Jurkat, Clone E6-1 (cell line): ENCODE measurements at places on chromosomes 1 and 21.

GRCh38 chr1:162970021-162970420 lies 99.1 kb upstream of the RGS4 start:
- DNase-seq, result no peak

DNA sequence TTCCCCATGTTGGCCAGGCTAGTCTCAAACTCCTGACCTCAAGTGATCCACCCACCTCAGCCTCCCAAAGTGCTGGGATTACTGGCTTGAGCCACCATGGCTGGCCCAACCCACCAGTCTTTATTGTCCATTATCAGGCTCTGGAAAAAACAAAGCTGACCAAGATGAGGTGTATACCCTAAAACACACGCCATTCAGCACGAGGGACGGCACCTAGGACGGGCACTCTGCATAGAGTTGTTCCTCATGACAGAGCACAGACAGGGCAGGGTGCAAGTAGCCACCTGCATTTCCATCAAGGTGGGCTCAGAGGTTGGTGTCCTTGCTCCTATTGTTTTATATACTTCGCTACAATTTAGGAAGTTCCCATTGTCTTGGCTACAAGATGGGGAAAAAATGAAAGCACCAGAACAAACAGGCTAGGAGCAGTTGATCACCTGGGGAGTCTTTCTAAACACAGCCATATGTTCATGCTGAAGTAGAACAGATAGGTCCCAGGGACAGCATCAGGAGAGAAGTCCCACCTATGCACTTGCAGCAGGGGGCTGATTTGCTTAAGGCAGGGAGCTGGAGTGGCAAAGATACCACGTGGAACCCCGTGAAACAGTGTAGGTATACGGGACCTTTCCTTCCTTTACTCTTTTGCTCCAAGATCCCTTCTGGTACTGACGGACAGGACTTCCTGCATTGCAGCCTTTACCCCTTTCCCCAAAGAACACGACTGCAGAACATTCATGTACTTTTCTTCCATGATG lies 4.5 kb downstream of the KRTCAP2 start:
- no peak for DNase-seq

DNA sequence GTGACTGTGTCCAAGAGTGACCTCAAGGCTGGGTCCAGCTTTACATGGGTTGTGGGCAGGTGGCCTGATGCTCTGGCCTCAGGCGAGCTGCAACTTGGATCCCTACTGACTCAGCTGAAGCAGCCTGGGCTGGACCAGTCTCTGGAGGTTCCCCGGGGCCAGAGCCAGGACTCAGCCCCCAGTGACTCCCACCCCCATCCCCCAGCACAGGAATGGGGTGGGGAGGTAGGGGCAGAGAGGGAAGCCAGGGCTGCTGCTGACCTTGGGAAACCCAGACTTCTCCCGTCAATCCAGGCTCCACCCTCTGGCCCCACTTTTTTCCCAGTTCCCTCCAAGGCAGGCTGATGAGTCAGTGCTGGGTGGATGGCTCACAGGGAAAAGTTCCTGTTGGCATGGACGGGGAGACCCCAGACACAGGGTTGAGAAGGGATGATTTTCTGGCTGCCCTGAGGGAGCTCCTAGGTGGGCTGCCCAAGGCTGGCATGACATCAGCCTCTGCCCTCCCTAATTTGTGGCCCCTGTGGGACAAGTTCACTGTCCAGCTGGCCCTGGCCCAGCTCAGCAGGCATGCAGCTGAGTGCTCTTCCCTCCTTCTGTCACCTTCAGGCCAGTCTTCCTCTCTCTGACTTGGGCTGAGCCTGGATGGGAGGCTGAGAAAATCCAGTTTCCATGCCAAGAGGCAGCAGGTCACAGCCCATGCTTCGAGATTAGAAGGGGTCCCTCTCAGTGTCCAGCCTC lies 2.2 kb downstream of the ZC3H12A start:
- no peak for DNase-seq

DNA sequence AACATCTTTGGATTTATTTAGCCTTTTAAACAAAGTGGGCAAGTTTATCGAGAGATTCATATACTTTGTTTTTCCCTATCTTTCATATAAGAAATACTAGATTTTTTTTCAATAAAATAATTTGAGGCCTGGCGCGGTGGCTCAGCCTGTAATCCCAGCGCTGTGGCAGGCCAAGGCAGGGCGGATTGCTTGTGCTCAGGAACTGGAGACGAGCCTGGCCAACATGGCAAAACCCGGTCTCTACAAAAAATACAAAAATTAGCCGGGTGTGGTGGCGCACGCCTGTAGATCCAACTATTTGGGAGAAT lies 1.6 kb upstream of the CDC14A start:
- DNase-seq, result no peak
